Mesothelial cell of epicardium (in vitro differentiated cells): ENCODE measurements at places on chromosomes 2 and 18. TPM values are rescaled to one million over a fixed set of nuclear protein-coding genes. Genes with fewer than 3 reads are reported as not detected.

Gene BOLL
- not detected in 3 replicates for total RNA-seq

Gene HOXD10
- total RNA-seq: 3.2 to 4.1 TPM (median 3.9 TPM) in 3 replicates

Gene DUSP2
- 38.3 to 42.7 TPM (median 40.6 TPM) in 3 replicates for total RNA-seq

Gene CRYGC
- not detected in 3 replicates for total RNA-seq

Gene CREG2
- 0.20 to 0.88 TPM (median 0.42 TPM) in 3 replicates for total RNA-seq

Gene VWA3B
- total RNA-seq: not detected in 3 replicates

Gene IMP4
- 41.7 to 46.9 TPM (median 46.9 TPM) in 3 replicates for total RNA-seq

Gene HOXD3
- 0.93 to 1.1 TPM (median 1.1 TPM) in 3 replicates for total RNA-seq

Gene DPP4
- total RNA-seq: 7.2 to 8.2 TPM (median 7.6 TPM) in 3 replicates

Gene SAG
- not detected in 3 replicates for total RNA-seq

Gene AOX1
- total RNA-seq: 1.6 to 2.4 TPM (median 2.2 TPM) in 3 replicates

Gene MBD5
- 90.7 to 100 TPM (median 97.8 TPM) in 3 replicates for total RNA-seq

Gene SLC4A5
- 7.5 to 9.3 TPM (median 9.2 TPM) in 3 replicates for total RNA-seq

Gene HRH4
- 0.07 TPM in 1 of 3 replicates, not detected in the others for total RNA-seq

GRCh38 chr2:31231571-31232302, 2.2 kb upstream of the EHD3 start:
- no peak overlapping the region for H3K4me3 ChIP-seq
- H3K4me1 ChIP-seq: peaks cover 57% of the 10 kb centered on the region
- H3K36me3 ChIP-seq: no peaks in the 10 kb centered on the region
- no peak overlapping the region for H3K27ac ChIP-seq
- H3K27me3 ChIP-seq: no peaks in the 10 kb centered on the region

GRCh38 chr2:84741182-84741822, 139.6 kb downstream of the TRABD2A start:
- peaks cover 35% of the 10 kb centered on the region for H3K27me3 ChIP-seq
- H3K27ac ChIP-seq: no peak overlapping the region
- no peaks in the 10 kb centered on the region for H3K4me1 ChIP-seq
- DNase-seq: no peak

DNA sequence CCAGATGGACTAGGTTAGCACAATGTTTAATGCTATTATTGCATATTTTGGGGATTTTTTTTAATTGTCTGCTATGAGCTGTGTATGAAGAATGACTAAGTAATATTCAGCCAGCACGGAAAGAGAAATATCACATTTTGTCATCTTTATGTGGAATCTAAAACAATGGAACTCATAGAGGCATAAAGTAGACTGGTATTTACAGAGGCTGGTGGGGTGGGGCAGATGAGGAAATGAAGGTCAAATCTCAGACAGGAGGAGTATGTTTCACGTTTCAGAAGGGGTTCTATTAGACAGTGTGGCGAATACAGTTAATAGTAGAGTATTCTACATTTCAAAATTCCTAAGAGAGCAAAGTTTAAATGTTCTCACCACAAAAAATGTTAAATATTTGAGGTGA, 4.7 kb downstream of the CDH19 start:
- H3K27me3 ChIP-seq: no peaks in the 10 kb centered on the region
- no peak overlapping the region for H3K27ac ChIP-seq
- H3K4me1 ChIP-seq: peaks cover 3% of the 10 kb centered on the region
- no peaks in the 10 kb centered on the region for H3K36me3 ChIP-seq

- no peaks in the 10 kb centered on the region for H3K27me3 ChIP-seq
- DNase-seq: peak; percentile 39
- H3K36me3 ChIP-seq: no peaks in the 10 kb centered on the region
- H3K4me1 ChIP-seq: peaks cover 39% of the 10 kb centered on the region
- H3K4me3 ChIP-seq: peak overlapping the region; percentile 71
- H3K27ac ChIP-seq: peak overlapping the region; percentile 90
These were observed 47.5 kb upstream of the SP3 start for GRCh38 chr2:174012347-174013314.

DNA sequence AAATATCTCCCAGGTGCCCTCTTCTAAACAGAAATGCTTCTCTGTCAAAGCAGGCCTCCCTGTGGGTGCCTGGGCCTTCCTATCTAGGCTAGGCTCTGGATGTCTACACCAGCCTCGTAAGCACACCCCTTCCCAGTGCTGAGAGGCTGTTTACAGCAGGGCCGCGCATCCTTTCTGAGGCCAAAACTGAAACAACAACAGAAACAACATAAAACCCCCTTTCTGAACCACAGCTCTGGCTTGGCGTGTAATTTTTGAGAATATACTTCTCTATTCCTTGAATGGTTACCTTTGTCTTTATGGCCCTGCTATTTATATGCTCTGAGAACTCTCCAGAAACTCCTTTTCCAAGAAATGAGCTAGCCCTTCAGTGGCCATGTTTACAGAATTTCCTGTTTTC, 118.4 kb downstream of the BCL2L11 start:
- no peak for DNase-seq
- no peaks in the 10 kb centered on the region for H3K36me3 ChIP-seq
- no peak overlapping the region for H3K4me3 ChIP-seq
- H3K27ac ChIP-seq: no peak overlapping the region
- H3K4me1 ChIP-seq: peaks cover 9% of the 10 kb centered on the region

DNA sequence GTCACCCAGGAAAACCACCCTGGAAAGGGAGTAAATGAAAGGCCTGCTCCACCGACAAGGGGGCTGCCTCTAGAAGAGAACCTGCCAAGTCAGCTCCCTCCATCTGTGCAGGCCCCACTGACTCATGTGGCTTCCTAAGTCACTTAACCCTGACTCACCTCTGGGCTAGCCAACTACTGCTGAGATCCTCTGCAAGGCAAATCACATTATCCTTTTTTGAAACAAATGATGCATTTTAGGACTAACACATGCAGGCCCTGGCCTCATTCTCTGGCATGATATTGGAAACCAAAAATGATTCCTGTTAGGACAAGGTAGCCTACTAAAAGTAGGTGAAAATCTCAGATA, 474.6 kb downstream of the EPHA4 start:
- peaks cover 25% of the 10 kb centered on the region for H3K27me3 ChIP-seq
- no peaks in the 10 kb centered on the region for H3K36me3 ChIP-seq
- H3K4me3 ChIP-seq: no peak overlapping the region
- no peak overlapping the region for H3K27ac ChIP-seq

DNA sequence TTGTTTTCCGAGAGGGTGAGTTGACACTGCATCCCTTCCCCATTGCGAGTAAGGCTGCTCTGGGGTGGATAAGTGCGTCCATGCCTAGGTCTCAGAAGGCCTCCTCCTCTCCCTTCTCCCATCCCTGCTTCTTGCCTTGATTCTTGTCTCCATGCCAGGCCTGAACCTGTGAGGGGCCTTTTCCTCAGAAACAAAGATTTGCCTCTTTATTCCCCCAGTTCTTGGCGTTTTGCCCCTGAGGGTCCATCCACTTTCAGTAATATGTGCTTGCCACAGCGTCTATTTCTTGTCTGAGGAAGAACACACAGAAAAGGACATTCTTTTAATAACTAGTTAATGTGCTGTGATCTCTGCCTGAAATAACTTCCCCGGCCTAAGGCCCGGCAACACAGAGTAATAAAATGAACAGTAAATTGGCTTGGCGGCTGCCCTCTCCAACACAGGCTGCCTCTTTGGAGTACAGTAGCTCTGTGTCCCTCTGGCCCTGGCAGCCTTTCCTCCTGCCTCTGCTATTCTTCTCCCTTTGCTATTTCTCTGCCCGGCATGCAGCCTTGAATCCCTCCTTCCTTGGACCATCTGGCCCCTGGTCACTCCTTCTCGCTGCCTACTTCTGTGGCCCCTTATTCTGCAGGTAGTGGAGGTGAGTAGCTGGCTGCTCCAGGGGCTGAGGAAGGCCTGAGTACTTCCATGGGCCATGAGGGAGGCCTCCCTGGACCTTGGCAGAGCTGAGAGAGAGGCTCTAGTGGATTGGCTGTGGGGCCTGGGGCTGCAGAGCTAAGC, 4.4 kb downstream of the EHD3 start:
- peak overlapping the region; percentile 91 for H3K27ac ChIP-seq
- H3K4me1 ChIP-seq: peaks cover 50% of the 10 kb centered on the region
- H3K27me3 ChIP-seq: no peaks in the 10 kb centered on the region
- no peak overlapping the region for H3K4me3 ChIP-seq

GRCh38 chr2:2641541-2642410, 310.7 kb upstream of the MYT1L start:
- H3K36me3 ChIP-seq: no peaks in the 10 kb centered on the region
- H3K27me3 ChIP-seq: peaks cover 30% of the 10 kb centered on the region
- DNase-seq: no peak
- no peak overlapping the region for H3K27ac ChIP-seq

GRCh38 chr18:57149531-57149930, 2.6 kb downstream of the BOD1L2 start:
- no peak overlapping the region for H3K4me3 ChIP-seq
- peaks cover 4% of the 10 kb centered on the region for H3K4me1 ChIP-seq
- DNase-seq: no peak
- H3K27me3 ChIP-seq: peaks cover 42% of the 10 kb centered on the region
- H3K27ac ChIP-seq: no peak overlapping the region
- no peaks in the 10 kb centered on the region for H3K36me3 ChIP-seq

DNA sequence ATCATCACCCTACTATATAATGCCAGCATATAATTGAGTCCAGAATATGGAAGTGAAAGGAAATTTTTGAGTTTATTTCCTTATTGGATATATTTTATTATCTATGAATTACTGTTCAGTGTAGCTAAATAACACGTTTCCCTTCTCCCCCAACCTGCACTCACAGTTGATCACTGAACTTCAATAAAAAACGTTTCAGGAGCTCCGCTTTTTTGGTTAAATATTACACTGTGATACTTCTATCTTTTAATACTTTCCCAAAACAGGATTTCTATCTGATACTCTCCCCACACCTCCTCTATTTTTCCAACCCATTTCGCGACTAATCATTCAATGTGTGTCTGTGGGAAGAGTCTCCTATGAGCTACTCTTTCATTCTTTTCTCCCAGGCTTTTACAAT, 7.2 kb downstream of the VSNL1 start:
- no peak overlapping the region for H3K4me3 ChIP-seq
- H3K27ac ChIP-seq: no peak overlapping the region
- no peaks in the 10 kb centered on the region for H3K36me3 ChIP-seq
- peaks cover 28% of the 10 kb centered on the region for H3K27me3 ChIP-seq
- peaks cover 3% of the 10 kb centered on the region for H3K4me1 ChIP-seq
- no peak for DNase-seq

DNA sequence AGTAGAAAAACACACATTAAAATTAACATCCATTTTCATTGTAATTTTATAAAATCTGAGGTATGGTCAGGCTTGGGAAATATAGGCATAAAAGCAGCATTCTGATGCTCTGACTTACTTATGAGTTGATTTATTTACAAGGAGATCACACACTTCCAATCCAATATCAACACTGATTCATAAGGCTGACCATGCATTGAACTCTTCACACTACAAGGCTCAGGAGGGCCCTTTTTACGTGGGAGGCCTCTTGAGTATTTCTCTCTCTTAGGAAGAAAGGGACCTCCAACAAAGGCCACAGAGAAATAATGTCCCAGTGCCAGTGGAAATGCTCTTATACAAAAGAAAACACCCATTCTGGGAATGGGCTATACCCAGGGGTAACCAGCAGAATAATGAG, 222.8 kb downstream of the NAPG start:
- peaks cover 11% of the 10 kb centered on the region for H3K4me1 ChIP-seq
- H3K36me3 ChIP-seq: no peaks in the 10 kb centered on the region
- H3K27ac ChIP-seq: no peak overlapping the region
- DNase-seq: no peak
- H3K4me3 ChIP-seq: no peak overlapping the region

DNA sequence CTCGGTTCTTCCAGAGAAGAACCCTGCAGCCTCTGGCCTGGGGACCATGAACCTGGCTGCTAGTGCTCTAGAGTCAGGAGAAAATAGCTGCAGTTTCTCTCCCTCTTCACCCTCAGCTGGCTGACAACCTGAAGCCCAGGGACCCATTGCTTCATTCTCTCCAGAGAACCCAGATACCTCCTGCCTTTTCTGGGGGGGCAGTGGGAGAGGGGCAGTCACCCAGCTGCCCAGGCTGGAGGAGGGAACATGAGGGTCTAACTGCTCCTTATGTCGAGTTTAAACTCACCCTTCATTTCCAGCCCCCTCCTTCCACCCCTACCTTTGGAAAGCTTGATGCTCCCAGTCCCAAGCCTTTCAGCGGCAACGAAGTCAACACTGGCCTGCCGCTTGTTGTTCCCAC, 7.6 kb upstream of the ZFAND2B start:
- H3K36me3 ChIP-seq: no peaks in the 10 kb centered on the region
- no peak overlapping the region for H3K4me3 ChIP-seq
- H3K4me1 ChIP-seq: no peaks in the 10 kb centered on the region
- no peak overlapping the region for H3K27ac ChIP-seq
- no peak for DNase-seq
- peaks cover 15% of the 10 kb centered on the region for H3K27me3 ChIP-seq

- no peak overlapping the region for H3K27ac ChIP-seq
- peaks cover 35% of the 10 kb centered on the region for H3K36me3 ChIP-seq
- no peak overlapping the region for H3K4me3 ChIP-seq
- H3K27me3 ChIP-seq: no peaks in the 10 kb centered on the region
- peak; percentile 35 for DNase-seq
These were observed 130.1 kb downstream of the SMAD7 start for GRCh38 chr18:48820483-48821250.

DNA sequence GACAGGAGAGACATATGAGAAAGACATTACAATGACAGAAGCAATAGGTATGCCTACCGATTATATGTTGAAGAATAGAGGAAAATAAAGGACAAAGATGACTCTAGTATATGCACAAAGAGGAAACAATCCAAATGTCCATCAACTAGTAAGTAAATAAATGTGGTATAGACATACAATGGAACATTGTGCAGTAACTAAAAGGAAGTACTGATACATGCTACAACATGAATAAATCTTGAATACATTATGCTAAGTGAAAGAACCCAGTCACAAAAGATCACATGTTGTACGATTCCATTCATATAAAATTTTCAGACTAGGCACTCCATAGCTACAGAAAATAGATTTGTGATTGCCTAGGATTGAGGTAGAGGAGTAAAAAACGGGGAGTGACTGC, 28.5 kb upstream of the PGAP1 start:
- no peak overlapping the region for H3K4me3 ChIP-seq
- peaks cover 5% of the 10 kb centered on the region for H3K4me1 ChIP-seq
- no peak for DNase-seq
- no peaks in the 10 kb centered on the region for H3K27me3 ChIP-seq

DNA sequence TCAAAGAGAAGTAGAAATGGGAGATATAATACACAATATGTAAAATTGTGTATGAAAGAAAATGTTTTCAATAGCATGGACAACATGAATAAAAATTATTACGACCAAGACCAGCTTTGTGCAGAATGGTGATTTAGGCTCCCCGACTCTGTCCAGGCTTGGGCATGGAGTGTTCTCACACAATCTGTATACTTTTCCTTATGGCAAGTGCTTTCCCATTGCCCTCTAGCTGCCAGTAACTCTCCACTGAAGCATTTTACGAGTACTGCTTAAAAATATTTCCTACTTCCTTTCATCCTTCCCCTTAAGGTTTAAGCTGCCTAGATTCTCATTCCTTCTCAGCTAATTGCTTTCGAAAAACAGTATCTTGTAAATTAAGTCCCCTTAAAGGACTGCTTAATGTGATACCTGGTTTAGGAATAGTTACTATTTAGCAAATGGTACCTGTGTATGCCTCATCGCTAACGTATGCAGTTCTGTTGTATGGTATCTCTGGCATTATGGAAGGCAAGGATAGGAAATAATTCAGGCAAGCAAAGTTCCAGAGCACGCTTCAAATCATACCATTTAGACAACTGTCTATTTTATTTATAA, 714.6 kb downstream of the ERBB4 start:
- no peaks in the 10 kb centered on the region for H3K4me1 ChIP-seq
- H3K27ac ChIP-seq: no peak overlapping the region
- no peak overlapping the region for H3K4me3 ChIP-seq
